IMR-90 (cell line): ENCODE measurements at places on chromosomes 5 and 9.

- no peak overlapping the region for H3K27ac ChIP-seq
- no peak overlapping the region for H3K4me3 ChIP-seq
- no peak for DNase-seq
Observed at GRCh38 chr5:558326-558725, 34.1 kb upstream of the SLC9A3 start.

DNA sequence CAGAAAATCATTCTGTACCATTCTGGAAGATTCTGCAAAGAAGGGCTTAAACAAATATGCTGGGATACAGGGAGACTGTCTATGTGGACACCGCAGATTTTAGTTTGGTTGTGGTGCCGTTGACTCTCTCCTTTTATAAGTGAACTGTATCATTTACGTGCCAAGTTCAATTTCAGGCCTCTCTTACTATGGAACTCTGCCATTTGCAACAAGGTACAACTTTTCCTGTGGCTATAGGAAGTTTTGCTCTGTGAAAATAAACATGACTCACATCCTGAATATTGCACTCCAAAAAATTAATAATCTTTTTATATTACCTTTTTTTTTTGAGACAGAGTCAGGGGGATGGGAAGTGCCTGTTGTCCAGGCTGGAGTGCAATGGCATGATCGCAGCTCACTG, 29.7 kb upstream of the CSNK1G3 start:
- H3K27me3 ChIP-seq: peaks cover 5% of the 10 kb centered on the region; the same call in 1 of the 2 replicates
- H3K36me3 ChIP-seq: no peaks in the 10 kb centered on the region
- peaks cover 2% of the 10 kb centered on the region for H3K4me1 ChIP-seq
- H3K4me3 ChIP-seq: no peak overlapping the region
- peak; percentile 8 for DNase-seq

- H3K27me3 ChIP-seq: no peaks in the 10 kb centered on the region
- H3K4me3 ChIP-seq: no peak overlapping the region
- no peak for DNase-seq
Observed at GRCh38 chr9:8569823-8570222, 770.2 kb upstream of the DMAC1 start.

- no peak overlapping the region for H3K4me3 ChIP-seq
- H3K36me3 ChIP-seq: no peaks in the 10 kb centered on the region
- H3K4me1 ChIP-seq: peaks cover 6% of the 10 kb centered on the region
- DNase-seq: peak; percentile 29
Observed at GRCh38 chr9:88322906-88323566, 65.2 kb upstream of the SPIN1 start.

DNA sequence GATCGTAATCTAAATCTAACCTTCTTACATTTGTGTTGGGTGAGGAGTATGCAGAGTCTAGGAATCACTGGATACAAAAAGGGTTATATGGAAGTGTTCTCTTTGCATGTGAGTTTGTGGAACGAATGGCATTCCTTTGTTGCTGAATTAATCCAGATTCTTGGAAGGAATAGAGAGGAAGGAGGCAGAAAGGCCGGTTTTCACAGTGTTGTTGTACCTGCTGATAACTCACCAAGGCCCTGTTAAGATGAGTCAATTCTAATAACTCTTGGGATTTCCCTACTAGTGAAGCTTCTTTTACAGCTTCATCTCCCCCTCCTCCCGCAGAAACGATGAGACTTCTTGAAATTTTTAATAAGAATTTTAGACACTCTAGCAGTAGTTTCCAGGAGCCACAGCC, 84.0 kb downstream of the ZSWIM6 start:
- peak; percentile 42 for DNase-seq
- H3K27me3 ChIP-seq: no peaks in the 10 kb centered on the region
- no peak overlapping the region for H3K4me3 ChIP-seq
- H3K36me3 ChIP-seq: no peaks in the 10 kb centered on the region
- H3K27ac ChIP-seq: no peak overlapping the region
- peaks cover 10% of the 10 kb centered on the region for H3K4me1 ChIP-seq

- H3K36me3 ChIP-seq: peaks cover 69% of the 10 kb centered on the region
- DNase-seq: no peak
- H3K4me1 ChIP-seq: peaks cover 5% of the 10 kb centered on the region; the same call in 1 of the 2 replicates
- H3K4me3 ChIP-seq: no peak overlapping the region
- H3K27ac ChIP-seq: no peak overlapping the region
Observed at GRCh38 chr9:89352451-89352850, 34.2 kb downstream of the SECISBP2 start.

GRCh38 chr9:129379181-129379836, 201.2 kb upstream of the IER5L start:
- no peak overlapping the region for H3K27ac ChIP-seq
- peaks cover 4% of the 10 kb centered on the region; the same call in 1 of the 2 replicates for H3K4me1 ChIP-seq
- no peaks in the 10 kb centered on the region for H3K36me3 ChIP-seq
- no peak overlapping the region for H3K4me3 ChIP-seq
- H3K27me3 ChIP-seq: peaks cover 29% of the 10 kb centered on the region
- no peak for DNase-seq

DNA sequence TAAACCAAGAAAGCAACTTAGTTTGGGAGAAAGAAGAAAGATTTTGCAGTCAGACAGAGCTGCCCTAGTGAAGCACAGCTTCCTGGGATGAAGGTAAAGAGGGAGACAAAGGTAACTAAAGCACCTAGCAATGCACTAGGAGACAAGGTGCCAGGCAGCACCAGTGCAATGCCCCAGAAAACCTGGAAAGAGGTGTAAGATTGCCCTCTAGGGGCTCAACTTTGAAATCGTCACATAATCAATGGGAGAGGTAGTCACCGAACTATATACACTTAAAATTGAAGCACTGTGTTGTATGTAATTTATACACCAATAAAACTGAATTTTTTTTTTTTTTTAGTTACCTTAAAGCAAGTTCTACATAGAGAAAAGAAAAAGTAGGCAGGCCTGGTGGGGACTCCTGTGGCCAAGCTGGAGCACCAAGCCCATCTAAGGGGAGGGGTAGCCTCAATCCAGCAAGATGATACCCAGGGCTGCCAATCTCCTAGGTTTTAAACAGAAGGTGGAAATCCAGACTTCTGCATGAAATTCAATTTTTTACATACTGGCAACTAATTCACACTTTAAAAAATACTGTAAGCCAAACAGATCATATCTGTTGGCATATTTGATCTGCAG, 48.2 kb downstream of the CDK5RAP2 start:
- H3K4me1 ChIP-seq: no peaks in the 10 kb centered on the region
- peaks cover 31% of the 10 kb centered on the region for H3K36me3 ChIP-seq
- H3K4me3 ChIP-seq: no peak overlapping the region
- DNase-seq: peak; percentile 32
- H3K27me3 ChIP-seq: no peaks in the 10 kb centered on the region

DNA sequence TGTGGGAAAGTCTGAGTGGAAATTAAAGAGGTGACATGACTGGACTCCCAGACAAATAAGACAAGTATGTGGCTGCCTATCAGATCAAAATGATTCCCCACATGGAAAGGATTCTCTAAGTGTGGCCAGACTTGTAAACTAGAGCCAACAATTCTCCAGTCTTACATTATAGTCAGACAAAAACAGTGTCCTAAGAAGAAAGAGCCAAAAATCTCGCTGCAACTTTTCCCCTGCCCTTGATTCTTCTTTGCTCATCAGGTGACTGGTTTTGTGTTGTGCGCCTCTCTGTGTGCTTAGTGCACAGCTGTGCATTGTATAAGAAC, 164.2 kb upstream of the TARS1 start:
- no peak overlapping the region for H3K27ac ChIP-seq
- H3K4me3 ChIP-seq: no peak overlapping the region
- peaks cover 9% of the 10 kb centered on the region; the same call in 1 of the 2 replicates for H3K4me1 ChIP-seq
- H3K27me3 ChIP-seq: no peaks in the 10 kb centered on the region
- peak; percentile 5 for DNase-seq
- no peaks in the 10 kb centered on the region for H3K36me3 ChIP-seq

GRCh38 chr9:94625835-94626234, 13.5 kb downstream of the FBP1 start:
- no peak overlapping the region for H3K4me3 ChIP-seq
- H3K36me3 ChIP-seq: no peaks in the 10 kb centered on the region
- no peak for DNase-seq
- H3K4me1 ChIP-seq: no peaks in the 10 kb centered on the region
- peaks cover 18% of the 10 kb centered on the region for H3K27me3 ChIP-seq

- H3K4me1 ChIP-seq: no peaks in the 10 kb centered on the region
- no peaks in the 10 kb centered on the region for H3K27me3 ChIP-seq
- no peak for DNase-seq
- H3K27ac ChIP-seq: no peak overlapping the region
- H3K4me3 ChIP-seq: no peak overlapping the region
Observed at GRCh38 chr9:117587263-117587662, 116.9 kb upstream of the TLR4 start.

GRCh38 chr5:56176155-56176798, 56.9 kb downstream of the ANKRD55 start:
- H3K27me3 ChIP-seq: no peaks in the 10 kb centered on the region
- peaks cover 15% of the 10 kb centered on the region for H3K4me1 ChIP-seq
- no peaks in the 10 kb centered on the region for H3K36me3 ChIP-seq
- no peak overlapping the region for H3K4me3 ChIP-seq

- H3K4me3 ChIP-seq: no peak overlapping the region
- H3K36me3 ChIP-seq: no peaks in the 10 kb centered on the region
- H3K27me3 ChIP-seq: no peaks in the 10 kb centered on the region
- peaks cover 7% of the 10 kb centered on the region for H3K4me1 ChIP-seq
Observed at GRCh38 chr9:472479-473075, 257.9 kb downstream of the DOCK8 start.

GRCh38 chr5:158676642-158677469, 422.9 kb downstream of the EBF1 start:
- no peak overlapping the region for H3K4me3 ChIP-seq
- no peak overlapping the region for H3K27ac ChIP-seq
- no peaks in the 10 kb centered on the region for H3K4me1 ChIP-seq
- no peaks in the 10 kb centered on the region for H3K36me3 ChIP-seq

DNA sequence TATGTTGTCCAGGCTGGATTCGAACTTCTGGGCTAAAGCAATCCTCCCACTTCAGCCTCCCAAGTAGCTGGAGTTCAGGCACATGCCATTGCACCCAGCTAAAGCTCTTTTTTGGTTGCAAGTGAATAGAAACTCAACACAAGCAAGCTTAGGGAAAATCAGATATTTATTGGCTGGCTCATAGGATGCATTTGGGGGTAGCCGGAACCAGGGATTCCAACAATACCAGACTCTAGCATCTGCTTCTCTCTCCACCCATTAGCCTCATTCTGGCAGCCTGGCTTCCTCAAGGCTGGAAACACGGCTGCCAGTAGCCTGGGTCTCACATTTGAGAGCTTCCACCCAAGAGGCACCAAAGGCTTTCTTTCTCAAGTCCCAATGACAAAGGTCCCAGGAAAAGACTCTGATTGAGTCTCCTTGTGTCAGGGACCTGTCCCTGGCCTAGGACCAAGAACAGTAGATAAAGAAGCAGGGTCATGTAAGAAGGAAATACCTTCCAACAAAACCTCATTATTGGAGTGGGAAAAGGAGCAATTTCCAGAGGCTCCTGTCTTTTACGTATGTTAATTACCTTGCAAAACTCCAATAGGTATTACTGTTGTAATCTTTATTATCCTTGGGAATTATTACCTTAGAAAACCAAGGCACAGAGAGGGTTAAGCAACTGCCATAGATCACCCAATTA, 23.0 kb upstream of the B4GALT1 start:
- H3K4me1 ChIP-seq: peaks cover 17% of the 10 kb centered on the region
- DNase-seq: no peak
- H3K4me3 ChIP-seq: no peak overlapping the region
- H3K27ac ChIP-seq: no peak overlapping the region
- H3K27me3 ChIP-seq: no peaks in the 10 kb centered on the region

- H3K4me1 ChIP-seq: no peaks in the 10 kb centered on the region
- DNase-seq: peak; percentile 30
- H3K27me3 ChIP-seq: no peaks in the 10 kb centered on the region; the same call in 1 of the 2 replicates
- H3K36me3 ChIP-seq: no peaks in the 10 kb centered on the region
- no peak overlapping the region for H3K27ac ChIP-seq
Observed at GRCh38 chr5:36607114-36607571, 737 bp downstream of the SLC1A3 start.

- no peak overlapping the region for H3K4me3 ChIP-seq
- H3K27me3 ChIP-seq: peaks cover 5% of the 10 kb centered on the region
- no peaks in the 10 kb centered on the region for H3K4me1 ChIP-seq
- H3K27ac ChIP-seq: no peak overlapping the region
- H3K36me3 ChIP-seq: no peaks in the 10 kb centered on the region
Observed at GRCh38 chr5:174482607-174483024, 241.8 kb upstream of the MSX2 start.

DNA sequence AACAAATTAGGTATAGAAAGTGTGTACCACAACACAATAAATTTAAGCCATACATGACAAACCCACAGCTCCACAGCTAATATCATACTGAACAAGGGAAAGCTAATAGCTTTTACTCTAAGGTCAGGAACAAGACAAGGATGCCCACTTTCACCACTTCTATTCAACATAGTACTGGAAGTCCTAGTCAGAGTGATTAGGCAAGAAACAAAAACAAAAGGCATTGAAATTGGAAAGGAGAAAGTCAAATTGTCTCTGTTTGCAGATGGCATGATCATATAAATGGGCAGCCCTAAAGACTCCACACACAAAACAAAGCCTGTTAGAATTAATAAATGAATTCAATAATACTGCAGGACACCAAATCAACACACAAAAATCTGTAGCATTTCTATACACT, 548.8 kb downstream of the CTNND2 start:
- no peak overlapping the region for H3K4me3 ChIP-seq
- no peak for DNase-seq

- no peaks in the 10 kb centered on the region for H3K27me3 ChIP-seq
- H3K27ac ChIP-seq: peak overlapping the region; percentile 91
- H3K4me3 ChIP-seq: peak overlapping the region; percentile 79
- no peaks in the 10 kb centered on the region for H3K36me3 ChIP-seq
Observed at GRCh38 chr5:146447734-146448380, 724 bp downstream of the TCERG1 start.

GRCh38 chr9:114291064-114291474, 31.8 kb upstream of the ORM1 start:
- no peaks in the 10 kb centered on the region for H3K27me3 ChIP-seq
- peak; percentile 67 for DNase-seq
- no peak overlapping the region for H3K4me3 ChIP-seq

DNA sequence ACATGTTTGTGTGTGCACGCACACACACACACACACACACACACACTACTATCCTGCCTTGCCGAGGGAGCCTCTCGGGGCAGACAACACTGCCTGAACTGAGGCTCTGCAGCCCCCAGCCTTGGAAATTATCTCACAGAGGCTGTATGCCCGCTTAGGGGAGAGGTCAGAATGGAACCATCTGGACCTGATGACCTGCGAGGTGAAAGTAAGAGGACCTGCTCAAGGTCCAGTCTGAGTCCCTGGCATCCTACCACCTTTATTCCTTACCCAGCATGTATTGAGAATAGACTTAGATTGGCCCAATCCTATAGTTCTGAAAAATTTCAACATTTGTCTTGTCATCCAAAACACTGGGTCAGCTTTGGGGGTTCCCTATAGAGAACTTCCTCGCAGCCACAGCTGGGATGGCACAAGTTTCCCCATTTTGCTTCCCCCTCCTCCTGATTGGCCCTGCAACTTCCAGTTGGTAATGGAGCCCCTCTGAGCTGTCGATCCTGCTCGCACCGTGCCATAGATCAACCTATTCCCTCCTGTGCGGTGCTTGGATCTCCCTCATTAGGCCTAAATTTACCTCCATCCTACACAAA, 10.2 kb downstream of the MVB12B start:
- H3K4me3 ChIP-seq: no peak overlapping the region
- DNase-seq: no peak
- no peaks in the 10 kb centered on the region for H3K27me3 ChIP-seq
- peaks cover 5% of the 10 kb centered on the region; the same call in 1 of the 2 replicates for H3K36me3 ChIP-seq
- H3K4me1 ChIP-seq: peaks cover 12% of the 10 kb centered on the region
